ENCODE measurements at places on chromosomes 7 and 10.

DNA sequence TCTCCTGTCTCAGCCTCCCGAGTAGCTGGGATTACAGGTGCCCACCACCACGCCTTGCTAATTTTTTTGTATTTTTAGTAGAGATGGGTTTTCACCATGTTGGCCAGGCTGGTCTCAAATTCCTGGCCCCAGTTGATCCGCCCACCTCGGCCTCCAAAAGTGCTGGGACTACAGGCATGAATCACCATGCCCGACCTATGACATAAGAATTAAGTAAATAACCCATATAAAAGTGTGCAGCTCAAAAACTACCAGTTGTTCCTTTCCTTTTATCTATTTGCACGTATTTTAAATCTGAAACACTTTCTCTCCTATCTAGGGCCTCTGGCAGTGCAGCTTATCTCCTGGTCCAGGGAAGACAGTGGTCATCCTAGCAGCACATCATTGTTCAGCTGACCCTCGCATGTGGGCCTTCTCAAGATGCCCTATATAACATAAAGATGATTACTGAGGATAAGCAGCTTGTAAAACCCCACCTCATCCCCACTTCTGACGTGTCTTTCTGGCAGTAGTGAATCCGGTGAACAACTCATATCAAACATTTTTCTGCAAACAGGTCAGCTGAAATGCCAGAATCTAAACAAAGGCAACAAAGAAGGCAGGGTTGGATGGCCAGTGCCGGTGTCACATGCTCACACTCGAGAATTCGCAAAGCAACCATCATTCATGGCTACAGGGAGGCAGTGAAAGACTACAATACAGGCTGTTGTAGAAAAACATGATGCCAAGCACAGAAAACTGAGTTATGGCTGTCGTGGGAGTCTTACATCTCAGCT is 36.0 kb upstream of the KCNIP2 start:
- no peak for DNase-seq

- DNase-seq, result no peak
Observed at GRCh38 chr10:32790483-32790882, 167.5 kb downstream of the ITGB1 start.

GRCh38 chr7:103912891-103913605 is 76.4 kb downstream of the RELN start:
- DNase-seq, result no peak

DNA sequence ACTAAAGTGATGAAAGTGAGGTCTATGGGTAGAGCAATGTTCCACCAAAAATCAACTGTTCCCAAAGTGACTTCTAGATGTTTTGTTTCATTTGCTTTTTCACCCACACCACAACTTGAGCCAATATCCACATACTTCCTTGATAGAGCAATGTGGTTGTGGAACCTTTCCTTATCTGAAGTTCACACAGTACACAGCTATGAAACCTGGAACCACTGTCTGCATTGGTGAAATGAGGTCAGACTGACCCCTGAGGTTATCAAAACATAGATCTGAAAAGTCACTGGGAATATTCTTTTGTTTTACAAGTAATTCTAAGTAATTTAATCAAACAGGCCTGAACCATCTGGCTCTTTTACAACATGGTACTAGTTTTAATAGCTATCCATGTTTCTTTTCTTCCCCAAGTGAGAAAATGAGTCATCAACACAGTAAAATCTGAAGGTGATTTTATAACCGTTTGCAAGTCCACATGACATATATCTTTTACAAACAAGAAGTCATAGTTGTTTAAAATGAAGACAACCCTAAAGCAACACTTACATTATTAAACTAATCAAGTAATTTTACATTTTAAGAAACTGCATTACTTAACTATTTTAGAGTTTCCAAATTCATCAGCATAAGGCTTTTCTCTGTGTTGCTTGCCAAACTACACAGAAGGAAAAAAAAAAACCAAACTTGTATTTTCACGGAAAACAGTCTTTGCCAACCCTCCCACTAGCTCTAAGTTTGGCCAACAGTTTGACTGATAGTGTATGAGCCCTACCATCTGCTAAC is 80.3 kb downstream of the LRRC17 start:
- no peak for DNase-seq

DNA sequence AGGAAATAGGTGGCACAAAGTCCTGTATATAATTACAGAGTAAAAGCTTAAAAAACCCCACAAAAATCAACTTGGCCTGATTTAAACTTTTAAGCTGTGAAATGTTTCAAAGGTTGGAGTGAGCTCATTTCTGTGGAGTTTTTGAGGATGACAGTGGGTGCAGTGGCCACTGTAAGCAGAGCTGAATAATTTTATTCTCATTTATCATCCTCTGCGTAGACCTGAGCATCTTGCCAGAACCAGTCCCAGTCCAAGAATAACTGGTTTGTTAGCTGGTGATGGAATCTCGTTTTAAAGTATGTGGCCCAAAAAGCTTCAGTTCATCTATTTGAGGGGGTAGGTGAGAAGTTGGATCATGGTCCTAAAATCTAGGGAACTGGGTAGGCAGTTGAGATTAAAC is 4.4 kb downstream of the BMPER start:
- no peak for DNase-seq

DNA sequence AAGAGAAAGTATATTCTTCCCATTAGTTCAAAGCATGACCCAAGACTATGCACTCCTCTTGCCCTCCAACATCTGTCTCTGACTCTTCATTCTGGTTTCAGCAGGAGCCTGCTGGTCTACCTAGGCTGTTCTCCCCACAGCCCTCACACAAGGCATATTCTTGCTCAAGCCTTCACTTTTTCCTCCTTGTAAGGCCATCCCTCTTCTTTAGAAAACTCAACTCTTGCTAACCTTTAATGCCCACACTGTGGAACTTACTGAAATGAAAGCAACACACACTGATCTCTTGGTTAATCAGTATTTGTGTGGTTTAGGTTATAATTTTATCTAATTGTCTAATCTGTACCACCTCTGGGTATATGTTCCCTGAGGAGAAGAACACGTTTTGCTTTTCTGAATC is 75.8 kb downstream of the PRKCQ start:
- DNase-seq, result no peak

- no peak for DNase-seq
Observed at GRCh38 chr10:129339841-129340240, 127.2 kb upstream of the MGMT start.

- no peak for DNase-seq
Observed at GRCh38 chr7:83161186-83161585, 1.5 kb downstream of the PCLO start.

Data from stimulated activated CD8-positive, alpha-beta memory T cell treated with anti-CD3 and anti-CD28 coated beads, Interleukin-4, amount 100 ng/mL, for 4 hours (primary cell).